ENCODE measurements at places on chromosomes 7 and 10. TPM values are rescaled to one million over a fixed set of nuclear protein-coding genes. Genes with fewer than 3 reads are reported as not detected.

Gene PODXL
- 2.3 TPM for total RNA-seq

Gene EPHB6
- not detected for total RNA-seq

Gene MRPS24
- total RNA-seq = 106 TPM

Gene FFAR4
- total RNA-seq = not detected

Gene ATP6V0A4
- total RNA-seq = 0.23 TPM

Gene PNLIP
- not detected for total RNA-seq

Gene CPA2
- 0.75 TPM for total RNA-seq

Gene COPS6
- total RNA-seq = 59.3 TPM
